ENCODE measurements at places on chromosomes 12 and 14.

- no peak for DNase-seq
Measured at GRCh38 chr12:4006743-4007142, 133.5 kb upstream of the PARP11 start.

DNA sequence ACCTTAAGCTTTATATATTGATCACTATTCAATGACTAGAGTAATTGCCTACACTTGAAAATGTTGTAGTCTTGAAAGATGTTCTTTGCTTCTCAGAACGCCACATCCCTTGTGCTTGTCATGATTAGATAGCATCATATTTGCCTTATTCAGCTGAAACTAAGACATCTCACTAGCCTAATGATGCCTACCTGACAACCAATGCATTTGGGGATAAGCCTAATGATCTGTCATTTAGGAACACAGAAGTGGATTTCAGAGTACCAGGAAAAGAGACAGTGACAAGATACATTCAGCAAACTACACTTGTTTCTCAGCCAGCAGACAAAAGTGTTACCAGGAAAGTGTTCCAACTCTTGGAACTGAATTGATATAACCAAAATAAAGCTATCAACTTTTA is 83.7 kb downstream of the ARMH4 start:
- DNase-seq, result no peak

DNA sequence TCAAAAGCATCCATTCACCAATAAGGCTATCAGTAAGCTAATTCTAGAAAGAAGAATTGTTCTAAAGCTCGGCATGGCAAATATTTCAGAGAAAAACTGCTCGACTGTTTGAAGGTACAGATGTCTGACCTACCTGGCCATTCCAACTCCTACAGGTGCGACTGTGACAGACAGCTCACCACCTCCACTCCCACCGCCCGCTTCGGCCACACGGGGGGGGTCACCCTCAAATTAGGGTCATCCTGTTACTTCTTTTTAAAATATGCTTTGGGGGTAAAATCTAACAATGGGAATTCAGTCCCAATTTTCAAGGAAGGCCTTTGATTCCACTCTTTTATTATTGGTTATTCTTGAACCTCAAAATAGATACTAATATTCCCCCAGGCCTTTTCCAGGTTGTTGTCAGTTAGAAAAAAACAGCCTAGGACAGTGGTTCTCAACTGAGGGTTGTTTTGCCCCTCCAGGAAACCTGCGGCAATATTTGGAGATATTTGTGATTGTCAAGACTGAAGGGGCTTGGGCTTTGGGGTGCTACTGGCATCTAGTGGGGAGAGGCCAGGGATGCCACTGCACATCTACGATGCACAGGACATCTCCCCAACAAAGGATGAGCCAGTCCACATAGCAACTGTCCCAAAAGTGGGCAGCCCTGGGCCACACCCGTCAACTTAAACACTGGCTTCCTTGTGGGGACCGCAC is 81.2 kb downstream of the BCL11B start:
- DNase-seq, result no peak

DNA sequence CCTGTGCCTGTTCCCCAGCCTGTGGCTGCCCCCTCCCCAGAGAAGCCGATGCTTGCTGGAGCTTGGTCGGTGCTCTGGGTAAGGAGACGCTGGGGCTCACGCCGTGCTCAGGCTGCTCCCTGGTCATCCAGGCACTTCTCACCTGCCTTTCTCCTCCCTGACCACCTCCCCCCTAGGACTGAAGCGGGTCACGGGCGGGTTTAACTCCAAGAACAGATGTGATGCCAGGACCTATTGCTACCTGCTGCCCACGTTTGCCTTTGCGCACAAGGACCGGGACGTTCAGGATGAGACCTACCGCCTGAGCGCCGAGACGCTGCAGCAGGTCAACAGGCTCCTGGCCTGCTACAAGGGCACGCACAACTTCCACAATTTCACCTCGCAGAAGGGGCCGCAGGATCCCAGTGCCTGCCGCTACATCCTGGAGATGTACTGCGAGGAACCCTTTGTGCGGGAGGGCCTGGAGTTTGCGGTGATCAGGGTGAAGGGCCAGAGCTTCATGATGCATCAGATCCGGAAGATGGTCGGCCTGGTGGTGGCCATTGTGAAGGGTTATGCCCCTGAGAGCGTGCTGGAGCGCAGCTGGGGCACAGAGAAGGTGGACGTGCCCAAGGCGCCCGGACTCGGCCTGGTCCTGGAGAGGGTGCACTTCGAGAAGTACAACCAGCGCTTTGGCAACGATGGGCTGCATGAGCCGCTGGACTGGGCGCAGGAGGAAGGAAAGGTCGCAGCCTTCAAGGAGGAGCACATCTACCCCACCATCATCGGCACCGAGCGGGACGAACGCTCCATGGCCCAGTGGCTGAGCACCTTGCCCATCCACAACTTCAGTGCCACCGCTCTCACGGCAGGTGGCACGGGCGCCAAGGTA is 8.4 kb upstream of the EP400 start:
- no peak for DNase-seq

DNA sequence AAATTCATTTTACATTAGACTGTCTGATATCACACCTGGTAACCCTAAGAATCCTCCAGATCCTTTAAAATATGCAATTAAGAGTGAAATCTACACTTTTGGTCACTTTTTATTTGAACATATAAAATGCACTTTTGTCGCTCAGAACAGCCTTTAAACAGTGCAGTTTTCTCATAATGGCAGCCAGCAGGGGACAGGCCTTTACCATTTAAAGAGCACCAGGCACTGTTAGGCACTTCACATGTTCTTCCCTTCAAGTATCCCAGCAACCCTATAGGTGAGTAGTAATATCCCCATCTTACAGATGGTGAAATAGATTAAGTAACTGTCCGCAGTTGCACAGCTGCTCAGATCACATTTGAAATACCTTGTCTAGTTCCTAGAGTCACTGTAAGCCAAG is 11.3 kb upstream of the SAMD4A start:
- no peak for DNase-seq

GRCh38 chr12:62900686-62901272 is 34.2 kb downstream of the PPM1H start:
- DNase-seq, result no peak

DNA sequence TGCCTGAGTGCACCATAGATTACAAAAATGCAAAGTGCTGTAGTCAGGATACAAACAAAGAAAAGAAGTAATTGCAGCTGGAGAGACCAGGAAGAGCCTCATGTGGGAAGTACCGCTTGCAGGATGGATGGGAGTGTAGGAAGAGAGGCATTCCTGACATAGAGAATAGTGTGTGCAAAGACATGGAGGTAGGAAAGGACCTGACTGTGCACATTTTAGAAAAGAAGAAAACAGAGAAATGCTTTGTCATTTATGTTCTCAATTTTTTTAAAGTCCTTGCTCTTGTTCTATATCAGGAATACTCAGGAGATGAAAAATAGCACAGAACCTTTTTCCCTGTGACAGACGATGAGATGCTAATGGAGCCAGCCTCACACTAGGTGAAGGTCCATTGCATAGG is 358.7 kb upstream of the TMPO start:
- no peak for DNase-seq

GRCh38 chr14:69318901-69319475 is 59.0 kb downstream of the GALNT16 start:
- no peak for DNase-seq

DNA sequence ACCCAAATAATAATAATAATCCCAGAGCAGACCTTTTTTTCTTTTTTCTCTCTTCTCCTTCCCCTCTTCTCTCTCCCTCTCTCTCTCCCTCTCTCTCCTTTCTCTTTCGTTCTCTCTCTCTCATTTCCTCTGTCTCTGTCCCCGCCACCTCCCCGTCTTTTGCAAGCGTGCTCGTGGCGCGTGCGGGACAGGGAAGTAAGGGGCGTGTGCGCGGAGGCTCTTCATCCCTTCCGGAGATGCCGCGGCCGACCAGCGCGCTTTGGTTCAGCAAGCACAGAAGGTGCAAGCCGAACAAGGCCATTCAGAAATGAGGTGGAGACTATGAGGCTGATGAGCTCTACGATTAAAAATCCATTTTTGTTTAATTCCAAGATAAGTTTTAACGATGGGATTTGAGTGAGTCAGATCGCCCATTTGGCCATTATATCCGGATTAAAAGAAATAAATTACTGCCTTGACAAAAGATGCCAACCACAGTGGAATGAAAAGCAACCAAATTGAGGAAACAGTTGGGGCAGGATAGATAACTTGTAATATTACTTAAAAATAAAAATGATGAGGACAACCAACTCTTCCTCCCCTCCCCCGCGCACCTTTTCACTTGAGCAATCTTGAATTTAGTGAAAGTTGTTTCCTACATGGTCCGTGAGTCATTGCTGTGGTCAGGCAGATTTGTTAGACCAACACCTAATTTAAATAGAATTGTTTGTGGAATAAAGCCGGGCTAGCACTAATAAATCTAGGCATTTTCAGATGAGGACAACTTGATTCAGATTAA is 1.2 kb upstream of the AMIGO2 start:
- DNase-seq, result peak; percentile 47

- DNase-seq, result no peak
Measured at GRCh38 chr12:43206396-43206795, 345.6 kb downstream of the ADAMTS20 start.

- DNase-seq, result no peak
Measured at GRCh38 chr14:92160619-92161018, 38.9 kb downstream of the CPSF2 start.

All from stimulated activated CD4-positive, alpha-beta T cell treated with anti-CD3 and anti-CD28 coated beads, Interleukin-15, amount 100 ng/mL, for 48 hours (primary cell).